Stimulated activated CD4-positive, alpha-beta T cell treated with anti-CD3 and anti-CD28 coated beads, Interleukin-1b, Interleukin-23, amount 100 ng/mL, for 48 hours (primary cell): ENCODE measurements at places on chromosomes 2 and 18.
A peak's percentile ranks its signal among the peaks of the same experiment; 100 is the strongest.

- DNase-seq, result no peak
Observed at GRCh38 chr18:70321616-70322015, 32.8 kb downstream of the SOCS6 start.

DNA sequence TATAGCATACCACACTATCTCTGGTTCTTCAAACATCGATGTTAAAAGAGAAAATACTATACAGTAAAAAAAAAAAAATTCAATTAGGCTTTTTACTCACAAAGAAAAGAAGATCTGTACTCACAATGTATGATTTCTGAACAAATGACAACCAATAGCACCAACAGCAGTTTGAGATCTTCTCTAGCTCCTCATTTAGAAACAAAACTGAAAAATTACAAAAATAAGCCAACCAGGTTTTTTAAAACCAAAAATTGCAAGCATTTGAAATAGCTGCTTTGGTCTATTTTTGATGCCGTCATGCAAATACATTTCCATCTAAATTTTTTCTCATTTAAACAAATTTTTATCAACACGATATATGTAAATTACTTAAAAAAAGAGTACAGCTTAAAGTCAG lies 34.3 kb upstream of the RALBP1 start:
- no peak for DNase-seq

- peak; percentile 52 for DNase-seq
Observed at GRCh38 chr2:8481463-8482009, 200.3 kb upstream of the ID2 start.

DNA sequence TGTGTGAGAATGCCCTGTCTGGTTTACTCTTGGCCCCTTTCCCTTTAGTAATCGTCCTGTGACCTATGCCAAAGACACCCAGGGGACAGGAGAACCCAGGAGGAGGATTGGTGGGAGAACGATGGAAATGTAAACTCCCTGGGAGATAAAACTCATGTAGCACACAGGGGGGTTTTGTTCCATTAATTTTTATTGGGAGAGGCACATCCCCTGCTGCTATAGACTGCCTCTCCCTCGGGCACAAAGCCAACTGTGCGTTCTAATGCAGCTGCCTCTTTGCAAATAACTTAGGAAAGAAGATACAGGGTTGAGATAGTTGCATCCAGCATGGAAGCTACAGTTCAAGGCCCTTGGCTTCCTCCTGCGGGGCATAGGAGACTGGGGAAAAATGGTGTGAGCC lies 489.6 kb downstream of the SLC4A3 start:
- DNase-seq, result no peak

DNA sequence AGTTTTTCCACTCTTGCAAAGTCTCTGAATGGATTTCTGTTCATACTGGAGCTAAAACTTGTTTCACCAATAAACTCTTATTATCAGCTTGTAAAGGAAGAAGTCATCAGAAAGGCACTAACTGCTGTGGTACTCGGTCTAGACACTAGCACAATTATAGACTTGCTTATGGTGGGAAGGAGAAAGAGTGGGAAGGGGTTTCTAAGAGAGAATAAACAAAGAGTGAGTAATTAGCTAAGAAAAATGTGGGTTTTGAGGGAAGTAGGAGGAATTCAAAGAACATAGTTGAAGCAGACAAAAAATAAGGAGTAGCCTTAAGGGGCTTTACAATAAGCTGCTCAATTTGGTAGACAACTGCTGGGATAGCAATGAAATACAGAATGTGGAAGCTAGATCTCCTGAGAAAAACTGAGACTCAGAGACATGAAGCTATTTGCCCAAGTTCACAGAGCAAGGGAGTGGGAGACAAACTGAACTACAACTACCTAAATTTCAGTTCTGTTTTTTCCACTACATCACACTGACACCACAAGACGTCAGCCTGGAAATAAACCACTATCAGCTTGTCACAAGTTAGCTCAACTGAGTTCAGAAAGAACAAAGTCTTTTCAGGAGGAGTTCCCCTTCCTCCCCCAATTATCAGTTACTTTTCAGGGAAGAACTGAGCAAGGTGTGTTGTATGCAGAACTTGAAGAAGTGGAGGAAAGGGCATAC lies 59.7 kb downstream of the MAP4K3 start:
- DNase-seq, result peak; percentile 32
